ENCODE measurements at places on chromosomes 4 and X.

- DNase-seq, result no peak
Observed at GRCh38 chr4:83662204-83662603, 126.3 kb downstream of the GPAT3 start.

GRCh38 chrX:138929926-138930582 is 218.5 kb upstream of the FGF13 start:
- no peak for DNase-seq

DNA sequence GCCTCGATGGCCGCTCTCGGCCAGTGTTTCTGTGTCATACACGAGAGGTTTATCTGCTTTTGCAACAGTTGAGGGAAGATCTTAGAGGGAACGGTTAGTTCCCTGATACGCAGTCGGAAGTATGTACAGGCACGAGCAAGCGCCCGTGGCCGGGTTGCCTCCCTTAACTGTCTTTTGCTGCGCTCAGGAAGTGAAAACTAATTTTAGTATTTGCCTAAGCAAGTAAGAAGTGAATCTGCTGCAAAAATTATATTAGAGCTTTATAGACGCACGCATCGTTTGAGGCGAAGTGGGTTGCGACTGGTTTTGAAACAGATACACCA is 695 bp downstream of the MTM1 start:
- DNase-seq, result peak; percentile 46

DNA sequence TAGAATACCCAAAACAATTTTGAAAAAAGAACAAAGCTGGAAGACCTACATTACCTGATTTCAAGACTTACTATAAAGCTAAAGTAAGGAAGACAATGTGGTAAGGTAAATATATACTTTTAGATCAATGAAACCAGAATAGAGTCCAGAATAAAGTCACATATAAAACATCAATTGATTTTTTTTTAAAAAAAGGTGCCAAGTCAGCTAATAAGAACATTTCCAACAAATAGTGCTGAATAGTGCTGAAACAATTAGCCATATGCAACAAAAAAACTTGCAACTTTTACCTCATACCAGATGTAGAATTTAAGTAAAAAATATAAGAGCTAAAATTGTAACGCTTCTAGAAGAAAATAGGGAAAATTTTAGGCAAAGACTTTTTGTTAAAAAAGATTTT is 73.0 kb upstream of the PDHA1 start:
- no peak for DNase-seq

DNA sequence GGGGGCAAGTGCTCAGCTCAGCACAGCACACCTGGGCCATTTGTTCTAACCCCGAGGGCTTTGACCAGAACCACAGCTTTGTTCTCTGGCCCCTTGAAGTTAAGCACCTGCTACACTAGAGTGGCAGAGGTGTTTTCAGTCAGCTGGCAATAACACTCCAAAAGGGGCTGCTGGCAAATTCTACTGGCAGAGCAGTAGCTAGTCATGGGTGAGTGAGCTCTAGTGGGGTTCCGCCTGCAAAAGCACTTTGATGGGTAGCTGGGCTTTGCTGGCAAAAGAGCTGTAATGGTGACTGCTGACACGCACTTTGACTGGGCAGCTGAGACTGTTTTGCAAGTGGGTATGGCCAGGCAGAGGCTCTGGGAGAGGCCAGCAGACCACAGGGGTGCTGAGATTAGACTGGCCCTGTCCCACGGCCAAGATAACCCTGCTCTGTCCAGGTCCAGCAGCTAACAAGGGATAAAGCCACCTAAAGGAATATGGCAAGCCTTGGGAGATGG is 65.2 kb upstream of the TENT5D start:
- no peak for DNase-seq

DNA sequence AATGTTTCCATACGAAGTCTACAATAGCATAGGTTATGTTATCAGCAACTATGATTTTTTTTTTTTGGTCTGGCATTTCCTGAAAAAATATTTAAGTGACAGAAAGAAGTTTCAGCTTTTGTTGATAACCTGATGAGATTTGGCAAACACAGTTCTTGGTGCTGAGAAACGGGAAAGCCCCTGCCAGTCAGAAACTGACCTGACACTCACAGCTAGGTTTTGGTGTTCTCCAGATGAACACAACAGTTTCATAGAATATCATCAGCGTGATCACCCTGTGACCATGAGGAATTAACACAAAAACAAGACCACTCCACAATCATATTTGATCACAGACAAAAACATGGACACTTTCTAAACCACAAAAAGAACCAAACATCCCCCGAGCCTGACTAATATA is 152.5 kb upstream of the DCAF8L1 start:
- no peak for DNase-seq

- no peak for DNase-seq
Observed at GRCh38 chr4:11814758-11815157, 386.1 kb upstream of the HS3ST1 start.

- DNase-seq, result no peak
Observed at GRCh38 chrX:37967714-37968113, 38.6 kb upstream of the SYTL5 start.

DNA sequence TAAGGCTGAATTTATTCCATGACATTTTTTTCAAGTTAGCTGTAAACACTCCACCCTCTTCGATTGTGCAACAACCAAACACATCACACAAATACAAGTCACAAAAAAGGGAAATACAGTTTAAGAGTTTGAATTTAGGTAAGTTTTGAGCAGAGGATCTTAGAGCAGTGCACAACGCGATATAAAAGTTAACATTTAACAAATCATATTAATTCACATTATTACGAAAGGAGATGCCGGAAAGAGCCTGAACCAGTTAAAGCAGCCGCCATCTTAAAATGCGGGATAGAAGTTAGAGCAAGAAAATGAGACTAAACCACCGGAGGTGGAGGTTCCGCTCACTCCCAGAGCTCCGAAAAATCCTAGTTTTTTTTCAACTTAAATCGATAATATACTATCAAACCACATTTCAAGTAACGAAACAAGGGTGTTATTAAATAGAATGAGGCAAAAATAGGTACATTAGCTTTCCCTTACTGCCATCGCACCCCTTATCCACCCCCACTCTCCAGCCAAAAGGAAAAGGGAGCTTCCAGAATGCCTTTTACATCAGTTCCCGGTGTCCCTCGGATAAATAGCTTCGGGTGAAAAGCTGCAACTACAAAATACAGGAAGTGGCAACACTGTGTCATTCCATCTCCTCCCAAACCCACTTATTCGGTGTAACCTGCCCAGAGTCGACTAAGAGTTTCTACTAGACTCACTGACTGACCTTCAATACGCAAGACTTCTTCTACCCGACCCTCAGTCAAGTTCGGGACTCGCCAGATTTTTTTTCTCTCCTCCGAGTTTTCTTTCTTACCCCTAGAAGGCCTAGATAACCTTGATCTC is 1.9 kb downstream of the UBE2D3 start:
- DNase-seq, result peak; percentile 14

DNA sequence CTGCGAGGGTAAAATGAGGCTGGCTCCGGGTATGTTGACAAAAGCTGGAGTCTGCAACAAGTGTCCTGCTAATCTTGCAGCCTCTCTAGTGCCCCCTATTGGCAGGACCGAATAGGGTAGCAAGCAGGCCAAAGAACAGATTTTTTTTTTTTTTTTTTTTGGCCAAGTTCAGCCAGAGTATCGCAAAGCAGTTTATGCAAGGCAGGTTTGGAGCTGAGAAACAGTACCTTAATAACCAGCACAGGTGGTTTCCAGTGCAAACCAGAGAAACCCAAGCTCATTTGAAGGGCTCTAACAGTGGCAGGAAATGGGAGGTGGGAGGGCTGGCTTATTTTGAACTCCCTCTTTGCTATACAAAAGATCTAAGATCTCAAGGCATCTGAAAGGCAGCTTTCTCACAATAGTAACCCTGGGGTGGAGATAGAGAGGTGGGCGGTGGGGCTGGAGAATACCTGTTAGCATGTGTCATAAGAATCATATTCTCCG is 38.2 kb upstream of the OCIAD2 start:
- peak; percentile 40 for DNase-seq

DNA sequence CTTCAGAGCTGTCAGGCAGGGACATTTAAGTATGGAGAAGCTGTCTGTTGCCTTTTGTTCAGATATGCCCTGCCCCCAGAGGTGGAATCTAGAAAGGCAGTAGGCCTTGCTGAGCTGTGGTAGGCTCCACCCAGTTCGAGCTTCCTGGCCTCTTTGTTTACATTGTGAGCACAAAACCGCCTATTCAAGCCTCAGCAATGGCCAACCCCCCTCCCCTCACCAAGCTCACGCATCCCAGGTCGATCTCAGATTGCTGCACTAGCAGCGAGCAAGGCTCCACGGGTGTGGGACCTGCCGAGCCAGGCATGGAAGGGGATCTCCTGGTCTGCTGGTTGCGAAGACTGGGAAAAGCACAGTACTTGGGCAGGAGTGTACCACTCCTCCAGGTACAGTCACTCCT is 59.3 kb downstream of the ZNF674 start:
- no peak for DNase-seq

All from activated naive CD4-positive, alpha-beta T cell treated with anti-CD3 and anti-CD28 coated beads, Interleukin-2, amount 50 U/mL, for 16 hours (primary cell).